Stimulated activated CD4-positive, alpha-beta T cell treated with anti-CD3 and anti-CD28 coated beads, Interleukin-2, amount 100 ng/mL, for 4 hours (primary cell): ENCODE measurements at places on chromosomes 3 and 15.

DNA sequence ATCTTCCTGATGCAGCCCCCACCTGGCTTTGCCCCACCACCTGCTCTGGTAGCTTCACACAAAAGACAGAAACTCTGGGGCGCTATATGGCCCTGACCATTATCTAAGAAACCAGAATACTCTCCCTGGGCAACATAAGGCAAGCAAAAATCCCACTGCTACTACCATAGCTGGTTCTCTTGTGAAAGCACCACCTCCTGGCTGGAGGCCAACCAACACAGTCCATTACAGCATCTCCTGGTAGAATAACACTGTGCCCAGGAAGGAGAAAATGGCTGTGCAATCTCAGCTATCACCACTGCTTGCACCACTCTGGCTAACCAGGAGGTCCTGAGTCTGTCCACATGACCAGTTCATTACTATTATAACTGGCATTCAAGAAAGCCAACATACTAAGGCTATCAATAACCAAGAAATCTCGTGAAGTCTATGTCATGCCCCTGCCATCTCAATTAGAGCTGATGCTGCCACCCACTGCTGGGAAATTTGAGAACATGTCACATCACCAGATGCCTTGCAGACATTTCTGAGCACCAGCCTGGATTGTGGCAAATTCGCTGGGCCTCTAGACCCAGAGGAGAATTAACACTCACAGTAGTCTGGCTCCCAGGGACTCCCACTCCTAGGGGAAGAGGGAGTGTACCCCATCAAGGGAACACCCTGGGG is 1114.8 kb downstream of the ROBO2 start:
- no peak for DNase-seq

- no peak for DNase-seq
Measured at GRCh38 chr3:175267121-175267531, 408.0 kb downstream of the NAALADL2 start.

GRCh38 chr3:183576487-183577107 is 21.1 kb upstream of the KLHL6 start:
- no peak for DNase-seq

- DNase-seq = no peak
Measured at GRCh38 chr3:11829416-11829815, 17.3 kb downstream of the TAMM41 start.

DNA sequence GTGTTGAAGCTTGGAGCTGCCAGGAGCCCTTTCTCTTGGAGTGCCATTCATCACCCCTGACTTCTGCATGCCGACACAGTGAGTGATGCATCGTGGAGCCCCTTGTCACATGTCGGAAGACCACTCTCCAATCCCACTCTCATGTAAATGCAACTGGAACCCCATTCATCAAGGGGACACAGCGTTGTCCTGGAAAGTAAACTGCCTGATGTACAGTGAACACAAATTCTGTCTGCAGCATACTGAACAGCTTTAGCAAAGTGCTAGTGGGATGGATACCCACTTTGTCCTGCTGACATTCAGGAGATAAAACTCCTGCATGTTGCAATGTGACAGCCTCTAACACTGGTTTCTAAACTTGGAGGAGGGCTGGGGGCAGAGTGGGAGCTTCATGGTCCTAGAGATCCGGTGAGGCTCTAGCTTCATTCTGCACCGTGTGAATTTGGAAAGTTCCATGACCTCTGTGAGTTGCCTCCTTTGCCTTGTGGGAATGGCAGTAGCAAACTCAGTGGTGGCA is 194.8 kb downstream of the CLSTN2 start:
- no peak for DNase-seq

DNA sequence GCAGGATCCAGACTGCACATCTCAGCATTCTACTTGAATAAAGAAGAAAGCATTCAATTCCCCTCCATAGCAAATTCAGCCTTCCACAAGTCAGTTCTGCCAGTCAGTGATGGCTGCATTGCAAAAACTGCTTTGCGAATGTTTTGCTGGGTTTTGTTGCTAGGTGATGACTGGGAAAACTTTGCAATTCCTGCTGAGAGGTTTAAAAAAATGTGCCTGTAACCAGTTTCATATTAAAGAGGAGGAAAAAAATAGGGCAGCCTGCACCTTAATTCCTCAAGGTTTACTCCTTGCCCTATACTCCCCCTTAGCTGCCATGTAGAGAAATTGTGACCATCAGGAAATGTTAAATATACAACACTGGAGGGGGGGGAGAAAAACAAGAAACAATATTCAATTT is 225.6 kb upstream of the ATP11B start:
- DNase-seq = no peak

DNA sequence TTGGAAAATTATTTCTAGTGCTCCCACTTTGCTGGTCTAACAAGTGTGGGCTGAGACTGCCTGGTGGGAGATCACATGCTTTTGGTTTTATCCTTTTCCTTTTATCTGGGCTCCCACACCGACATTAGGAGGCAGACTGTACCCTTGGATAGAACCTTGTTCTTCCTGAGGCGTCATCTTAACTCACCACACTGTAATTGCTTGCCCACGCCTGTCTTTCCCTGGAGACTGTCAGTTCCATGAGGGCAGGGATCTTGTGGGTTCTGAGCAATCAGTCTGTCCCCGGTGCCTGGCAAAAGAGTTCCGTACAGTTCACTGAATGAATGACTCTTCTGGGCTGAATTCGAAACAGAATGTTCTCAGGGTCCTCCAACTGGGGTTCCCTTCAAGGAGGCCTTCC is 124.6 kb upstream of the ABHD17C start:
- DNase-seq = no peak
